GM03348 (cell line): ENCODE measurements at places on chromosomes 4 and X.

DNA sequence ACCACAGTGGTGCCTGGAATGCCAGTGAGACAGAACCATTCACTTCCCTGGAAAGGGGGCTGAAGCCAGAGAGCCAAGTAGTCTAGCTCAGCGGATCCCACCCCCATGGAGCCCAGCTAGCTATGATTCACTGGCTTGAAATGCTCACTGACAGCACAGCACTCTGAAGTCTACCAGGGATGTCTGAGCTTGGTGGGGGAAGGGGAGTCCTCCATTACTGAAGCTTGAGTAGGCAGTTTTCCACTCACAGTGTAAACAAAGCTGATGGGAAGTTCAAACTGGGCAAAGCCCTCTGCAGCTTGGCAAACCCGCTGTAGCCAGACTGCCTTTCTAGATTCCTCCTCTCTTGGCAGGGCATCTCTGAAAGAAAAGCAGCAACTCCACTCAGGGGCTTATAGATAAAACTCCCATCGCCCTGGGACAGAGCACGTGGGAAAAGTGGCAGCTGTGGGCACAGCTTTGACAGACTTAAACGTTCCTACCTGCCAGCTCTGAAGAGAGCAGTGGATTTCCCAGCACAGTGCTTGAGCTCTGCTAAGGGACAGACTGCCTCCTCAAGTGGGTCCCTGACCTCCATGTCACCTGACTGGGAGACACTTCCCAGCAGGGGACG is 32.0 kb downstream of the NAP1L2 start:
- no peak for DNase-seq

DNA sequence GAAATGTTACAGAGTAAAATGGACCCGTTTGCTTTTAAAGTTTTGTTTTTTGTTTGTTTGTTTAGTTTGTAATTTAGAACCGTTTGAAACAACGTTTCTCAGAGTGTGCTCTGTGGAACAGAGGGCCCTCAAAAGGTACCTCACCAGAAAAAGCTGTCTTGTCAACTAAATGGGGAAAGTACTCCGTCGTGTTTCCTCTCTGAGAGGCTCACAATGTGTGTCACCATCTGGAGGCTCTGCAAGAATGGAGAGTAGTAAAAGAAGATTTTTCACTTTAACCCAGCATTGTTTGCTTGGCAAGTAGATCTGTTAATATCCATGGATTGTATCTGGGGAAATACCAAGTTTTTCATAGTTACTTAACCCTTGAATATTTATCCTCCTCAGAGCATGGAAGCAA is 1.5 kb upstream of the ENPEP start:
- no peak for DNase-seq

DNA sequence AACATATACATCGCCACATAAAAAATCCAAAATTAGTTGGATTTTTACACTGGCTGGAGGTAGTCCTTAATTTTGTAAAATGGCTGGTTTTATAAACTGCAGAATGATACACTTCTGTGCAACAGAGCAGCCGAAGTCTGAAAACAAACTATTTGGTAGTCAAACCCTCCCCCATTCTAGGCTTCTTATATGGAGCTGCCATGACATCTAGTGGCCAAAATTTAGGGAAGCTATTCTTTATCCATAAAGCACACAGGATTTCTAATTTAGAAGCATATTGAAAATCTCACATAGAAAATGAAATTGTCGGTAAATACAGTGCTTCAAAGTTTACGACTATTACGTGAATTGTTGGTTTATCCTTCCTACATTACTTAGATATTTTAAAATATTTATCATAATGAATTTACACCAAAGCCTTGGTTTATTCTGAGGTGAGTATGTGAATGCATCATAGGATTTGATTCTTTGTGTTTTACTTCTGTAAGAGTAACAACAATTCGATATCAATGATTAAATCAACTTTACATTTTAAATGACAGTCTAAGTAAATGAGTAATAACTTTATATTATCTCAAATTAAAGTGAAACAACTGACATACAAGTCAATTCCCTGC is 113.4 kb upstream of the FAM241A start:
- DNase-seq = peak; percentile 74

DNA sequence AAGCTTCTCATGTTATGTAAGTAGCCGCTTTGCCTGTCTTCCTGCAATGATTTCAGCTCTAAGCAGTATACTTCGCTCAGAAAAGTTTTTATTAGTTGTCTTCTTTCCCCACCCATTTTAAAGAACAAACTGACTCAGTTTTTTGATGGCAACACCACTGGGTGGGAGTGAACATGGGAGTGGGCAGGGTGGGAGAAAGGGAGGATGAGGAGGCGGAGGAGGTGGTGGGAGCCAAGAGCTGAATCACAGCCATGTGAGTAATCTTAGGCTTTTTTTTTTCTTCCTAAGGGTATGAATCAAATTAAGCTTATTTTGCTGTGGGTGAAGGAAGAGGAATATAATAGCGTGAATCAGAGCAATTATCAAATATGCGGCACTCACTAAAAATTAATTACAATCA is 574.3 kb upstream of the DIPK2B start:
- peak; percentile 25 for DNase-seq

GRCh38 chrX:46589977-46590723 is 16.6 kb downstream of the CHST7 start:
- peak; percentile 30 for DNase-seq

DNA sequence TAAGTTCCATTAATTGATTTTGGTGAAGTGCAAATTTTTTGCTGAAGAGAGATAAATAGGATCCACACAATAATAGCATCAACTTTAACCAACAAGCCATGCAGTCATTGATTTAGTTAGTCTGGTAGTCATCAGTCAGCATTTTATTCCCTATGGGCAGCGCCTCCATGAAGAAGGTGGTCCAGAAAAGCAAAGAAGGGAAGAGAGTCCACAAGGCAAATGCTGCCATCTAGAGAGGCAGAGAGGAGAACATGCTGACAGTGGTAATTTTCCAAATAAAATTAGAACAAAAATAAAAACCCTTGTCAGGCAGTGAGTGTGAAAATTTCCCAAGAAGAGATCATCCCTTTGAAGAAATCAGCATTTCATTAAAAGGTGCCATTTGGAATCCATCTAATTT is 366.7 kb upstream of the FAM241A start:
- peak; percentile 41 for DNase-seq

DNA sequence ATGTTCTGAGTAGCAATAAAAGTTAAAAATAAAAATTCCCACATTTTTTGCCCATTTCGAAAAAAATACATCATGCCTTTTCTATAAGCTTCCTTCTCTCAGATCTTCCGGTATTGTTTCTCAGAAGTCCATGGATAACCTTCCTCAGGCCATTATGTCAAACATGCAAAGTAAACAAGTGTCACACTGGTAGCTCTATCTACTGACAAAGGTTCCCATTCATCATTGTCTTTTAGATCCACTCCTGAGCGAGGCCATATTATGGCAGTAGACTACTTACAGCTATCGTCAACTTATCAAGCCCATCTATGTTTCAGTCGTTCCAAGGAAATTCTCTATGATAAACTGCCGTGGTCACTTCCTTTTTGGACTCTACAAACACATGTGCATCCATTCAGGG is 1068.2 kb downstream of the GLUD2 start:
- no peak for DNase-seq

DNA sequence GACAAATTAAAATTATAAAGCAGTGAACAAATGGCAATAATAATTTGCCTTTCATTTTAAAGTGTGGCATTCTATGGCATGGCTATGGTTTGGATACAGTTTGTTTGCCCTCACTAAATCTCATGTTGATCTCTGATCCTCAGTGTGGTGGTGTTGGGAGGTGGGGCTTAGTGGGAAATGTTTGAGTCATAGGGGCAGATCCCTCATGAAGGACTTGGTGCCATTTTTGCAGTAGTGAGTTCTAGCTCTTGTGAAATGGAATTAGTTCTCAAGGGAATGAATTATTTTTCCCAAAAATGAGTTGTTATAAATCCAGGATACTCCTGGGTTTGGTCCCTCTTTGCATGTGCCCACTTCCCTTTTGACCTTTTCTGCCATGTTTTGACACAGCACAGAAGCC is 181.4 kb downstream of the AMELX start:
- no peak for DNase-seq

DNA sequence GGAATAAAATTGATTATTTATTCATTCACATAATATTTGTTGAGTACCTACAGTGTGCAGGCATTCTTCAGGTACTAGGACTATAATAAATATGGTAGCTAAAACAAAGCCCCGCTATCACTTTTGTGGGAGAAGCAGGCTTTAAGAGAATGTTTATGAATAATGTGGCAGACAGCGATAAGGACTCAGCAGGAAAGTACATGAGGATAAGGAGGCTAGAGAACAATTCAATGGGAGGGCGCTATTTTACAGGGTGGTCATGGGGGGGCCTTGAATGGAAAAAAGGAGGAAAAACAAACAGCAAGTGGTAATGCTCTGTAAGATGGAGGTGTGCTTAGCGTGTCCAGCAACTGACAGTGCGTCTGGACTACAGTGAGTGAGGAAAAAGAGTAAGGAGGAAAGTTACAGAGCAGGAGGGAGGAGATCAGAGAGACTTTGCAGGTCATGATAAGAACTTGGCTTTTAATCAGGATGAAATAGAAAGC is 264.2 kb upstream of the ETNPPL start:
- DNase-seq = no peak

DNA sequence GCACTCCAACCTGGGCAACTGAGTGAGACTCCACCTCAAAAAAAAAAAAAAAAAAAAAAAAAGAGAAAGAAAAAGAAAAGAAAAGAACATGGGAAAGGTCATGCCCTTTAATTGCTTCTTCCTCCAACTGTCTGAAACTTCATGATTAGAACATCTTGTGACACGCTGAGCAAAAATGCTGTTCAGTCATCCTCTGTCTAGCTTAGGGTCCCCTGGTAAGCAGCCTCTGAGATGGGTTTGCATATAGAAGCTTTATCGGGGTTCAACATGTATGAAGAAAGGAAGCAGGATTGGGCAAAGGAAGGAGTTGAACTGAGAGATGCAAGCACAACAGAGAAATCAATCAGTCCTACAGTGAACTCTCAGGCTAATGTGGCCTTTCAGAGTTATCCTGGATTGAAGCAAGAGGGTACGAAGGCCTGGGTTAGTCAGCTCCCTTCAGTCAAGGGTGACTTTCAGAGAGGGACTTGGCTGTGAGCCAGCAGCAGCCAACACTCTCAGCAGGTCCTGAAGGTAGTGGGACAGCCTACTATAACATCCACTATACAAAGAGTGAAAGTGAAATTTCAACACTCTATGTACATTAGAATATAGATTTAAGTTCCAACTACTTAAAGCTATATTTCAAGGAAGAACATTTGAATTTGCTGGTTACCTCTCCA is 11.4 kb downstream of the MAOB start:
- no peak for DNase-seq

- no peak for DNase-seq
These were observed 20.2 kb upstream of the RASL11B start for GRCh38 chr4:52841682-52842456.

GRCh38 chrX:129771266-129771995 is 8.3 kb upstream of the SASH3 start:
- DNase-seq = no peak

DNA sequence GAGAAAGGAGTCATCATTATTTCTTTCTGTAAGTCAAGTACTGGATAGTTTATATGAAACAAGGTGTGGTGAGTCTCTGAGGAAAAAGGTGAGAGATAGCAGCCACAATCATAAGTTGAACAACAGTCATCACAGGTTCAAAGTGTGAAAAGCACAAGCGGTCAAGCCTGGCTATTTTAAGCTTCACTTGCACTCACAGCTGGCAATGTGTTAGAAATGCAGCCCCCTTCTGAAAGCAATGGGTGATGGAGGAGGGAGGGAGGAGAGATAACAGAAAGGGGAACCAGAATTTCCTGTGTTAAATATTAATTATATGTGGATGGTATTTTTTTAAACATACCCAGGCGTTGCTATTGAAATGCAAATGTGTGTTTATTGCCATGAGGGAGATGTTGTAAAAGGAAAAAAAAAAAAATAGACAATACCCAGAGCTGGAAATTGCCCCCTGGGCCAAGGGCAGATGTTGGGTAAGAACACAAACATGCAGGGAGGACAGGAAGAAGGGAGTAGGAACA is 26.9 kb upstream of the BMP3 start:
- DNase-seq = no peak

GRCh38 chr4:8585721-8586212 is 5.6 kb downstream of the GPR78 start:
- no peak for DNase-seq

- no peak for DNase-seq
These were observed 52.6 kb upstream of the ATP8A1 start for GRCh38 chr4:42709392-42710065.

DNA sequence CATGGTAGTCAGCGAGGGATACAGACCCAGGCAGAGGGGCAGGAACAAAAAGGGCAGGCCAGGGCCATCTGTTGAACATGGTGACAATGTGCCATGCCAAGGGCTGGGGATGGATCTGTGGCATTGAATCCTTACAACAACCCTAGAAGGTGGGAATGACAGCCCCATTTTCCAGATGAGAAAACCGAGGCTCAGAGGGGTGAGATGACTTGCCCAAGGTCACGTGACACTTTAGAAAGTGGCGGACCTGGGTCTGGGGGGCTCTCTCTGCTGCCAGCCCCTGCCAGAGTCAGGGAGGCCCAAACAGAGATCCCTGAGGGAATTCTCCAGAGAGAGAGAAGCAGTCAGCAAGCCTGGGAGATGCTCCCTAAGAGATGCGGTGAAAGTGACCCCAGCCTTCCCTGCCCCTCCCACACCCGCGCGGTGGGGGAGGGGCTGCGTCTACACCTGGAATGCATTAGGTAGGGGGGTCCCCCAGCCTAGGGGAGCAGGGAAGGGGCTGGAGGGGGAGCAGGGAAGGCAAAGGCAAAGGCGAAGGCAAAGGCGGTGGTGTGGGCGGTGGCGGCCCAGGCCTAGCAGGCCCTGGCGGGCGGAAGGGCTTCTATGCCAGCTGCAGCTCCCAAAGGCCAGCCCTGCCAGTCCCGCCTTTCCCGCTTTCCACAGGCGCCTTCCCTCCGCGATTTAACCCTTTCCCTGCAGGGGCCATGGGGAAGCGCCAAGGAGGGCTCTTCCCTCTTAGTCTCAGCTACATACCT is 13.0 kb downstream of the FGD1 start:
- DNase-seq = peak; percentile 43

GRCh38 chr4:108169664-108170063 is 932 bp upstream of the LEF1 start:
- DNase-seq = no peak

DNA sequence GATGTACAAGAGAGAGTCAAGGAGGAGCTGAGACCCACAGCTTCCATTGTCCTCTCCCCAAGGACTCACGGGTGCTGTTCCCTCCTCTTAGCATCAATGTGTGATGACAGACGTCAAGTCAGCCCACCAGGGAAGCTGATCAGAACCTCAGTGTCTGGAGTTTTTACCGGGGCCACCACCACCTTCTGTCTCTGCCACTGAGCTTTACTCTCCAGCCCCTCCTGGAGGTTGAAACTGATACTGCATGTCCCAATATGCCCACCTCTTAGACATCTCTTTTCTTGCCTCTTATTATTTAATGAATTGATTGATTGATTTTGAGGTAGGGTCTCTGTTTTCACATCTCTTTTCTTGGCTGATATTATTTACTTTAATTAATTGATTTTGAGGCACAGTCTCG is 10.3 kb upstream of the AKAP17A start:
- DNase-seq = peak; percentile 53

DNA sequence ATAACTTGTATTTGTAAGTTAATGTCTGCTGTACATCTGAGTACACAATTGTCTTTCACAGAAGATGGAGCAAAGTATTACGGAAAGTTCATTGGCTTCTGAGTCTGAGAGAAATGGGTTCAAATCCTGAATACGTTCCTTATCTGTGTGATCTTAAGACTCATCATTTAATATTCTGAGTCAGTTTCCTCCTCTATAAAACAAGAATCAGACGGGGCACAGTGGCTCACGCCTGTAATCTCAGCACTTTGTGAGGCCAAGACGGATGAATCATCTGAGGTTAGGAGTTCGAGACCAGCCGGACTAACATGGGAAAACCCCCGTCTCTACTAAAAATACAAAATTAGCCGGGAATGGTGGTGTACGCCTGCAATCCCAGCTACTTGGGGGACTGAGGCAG is 57.8 kb downstream of the APBB2 start:
- no peak for DNase-seq
